ENCODE measurements at places on chromosomes 7 and 10. TPM values are rescaled to one million over a fixed set of nuclear protein-coding genes. Genes with fewer than 3 reads are reported as not detected.
A peak's percentile ranks its signal among the peaks of the same experiment; 100 is the strongest.

ADRB1 gene
- total RNA-seq, result 21.4 TPM

SYNPO2L gene
- total RNA-seq, result 0.21 TPM

GRCh38 chr7:141866974-141867373 is 25.7 kb upstream of the PRSS37 start:
- no peaks in the 10 kb centered on the region for H3K27me3 ChIP-seq
- no peak overlapping the region for H3K4me3 ChIP-seq
- H3K36me3 ChIP-seq, result no peaks in the 10 kb centered on the region
- no peak for DNase-seq
- no peaks in the 10 kb centered on the region for H3K4me1 ChIP-seq

DNA sequence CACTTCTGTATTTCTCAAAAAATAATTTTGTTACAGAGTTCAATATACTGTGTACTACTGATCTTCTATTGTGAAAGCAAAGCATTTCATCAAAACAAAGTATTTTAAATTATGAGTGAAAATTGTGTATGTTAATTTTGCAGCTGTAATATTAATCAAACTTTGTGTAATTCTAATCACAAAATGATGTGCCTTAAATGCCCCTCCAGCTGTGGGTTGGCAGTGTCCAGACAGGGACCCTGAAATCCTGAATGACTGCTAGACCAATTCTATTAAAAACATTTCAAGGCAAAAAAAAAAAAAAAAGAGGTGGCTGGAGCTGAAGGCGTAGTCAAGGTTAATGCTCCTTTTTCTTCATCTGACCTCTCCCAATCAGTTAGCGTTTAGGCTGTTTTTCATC is 36.2 kb downstream of the SCD start:
- peaks cover 7% of the 10 kb centered on the region for H3K27me3 ChIP-seq
- peak; percentile 95 for DNase-seq

GRCh38 chr7:108326938-108327337 is 129.3 kb downstream of the NRCAM start:
- H3K4me1 ChIP-seq, result no peaks in the 10 kb centered on the region
- no peak for DNase-seq
- H3K4me3 ChIP-seq, result no peak overlapping the region
- H3K27me3 ChIP-seq, result no peaks in the 10 kb centered on the region
- H3K36me3 ChIP-seq, result no peaks in the 10 kb centered on the region

DNA sequence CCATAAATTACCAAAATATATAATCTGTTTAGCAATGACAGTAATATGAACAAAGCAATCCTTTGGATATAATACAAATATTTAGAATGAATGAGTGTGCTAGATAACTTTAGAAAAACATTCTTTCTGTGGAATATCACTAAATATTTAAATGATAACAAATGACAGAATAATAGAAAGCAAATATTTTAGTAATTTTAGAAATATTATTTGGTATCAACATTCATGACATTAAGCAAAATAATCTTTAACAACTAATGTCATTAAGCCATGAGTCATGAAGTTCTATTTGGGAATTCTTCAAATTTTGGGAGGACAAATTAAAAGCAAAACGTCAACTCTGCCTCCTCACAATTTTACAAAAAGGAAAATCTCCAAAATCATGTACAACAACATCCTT is 844.8 kb upstream of the LRRN3 start:
- no peak for DNase-seq
- H3K4me3 ChIP-seq, result no peak overlapping the region
- H3K27me3 ChIP-seq, result no peaks in the 10 kb centered on the region
- peaks cover 3% of the 10 kb centered on the region for H3K4me1 ChIP-seq
- H3K27ac ChIP-seq, result no peak overlapping the region

DNA sequence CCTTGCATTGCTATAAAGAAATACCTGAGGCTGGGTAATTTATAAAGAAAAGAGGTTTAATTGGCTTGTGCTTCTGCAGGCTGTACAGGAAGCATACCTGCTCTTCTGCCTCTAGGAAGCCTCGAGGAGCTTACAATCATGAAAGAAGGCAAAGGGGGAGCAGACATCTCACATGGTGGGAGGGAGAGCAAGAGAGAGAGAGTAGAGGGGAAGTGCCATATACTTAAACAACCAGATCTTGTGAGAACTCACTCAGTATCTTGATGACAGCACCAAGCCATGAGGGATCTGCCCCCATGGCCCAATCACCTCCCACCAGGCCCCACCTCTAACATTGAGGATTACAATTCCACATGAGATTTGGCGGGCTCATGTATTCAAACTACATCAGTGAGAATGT is 79.1 kb upstream of the HECW1 start:
- H3K27me3 ChIP-seq, result no peaks in the 10 kb centered on the region
- H3K4me1 ChIP-seq, result no peaks in the 10 kb centered on the region
- no peaks in the 10 kb centered on the region for H3K36me3 ChIP-seq

DNA sequence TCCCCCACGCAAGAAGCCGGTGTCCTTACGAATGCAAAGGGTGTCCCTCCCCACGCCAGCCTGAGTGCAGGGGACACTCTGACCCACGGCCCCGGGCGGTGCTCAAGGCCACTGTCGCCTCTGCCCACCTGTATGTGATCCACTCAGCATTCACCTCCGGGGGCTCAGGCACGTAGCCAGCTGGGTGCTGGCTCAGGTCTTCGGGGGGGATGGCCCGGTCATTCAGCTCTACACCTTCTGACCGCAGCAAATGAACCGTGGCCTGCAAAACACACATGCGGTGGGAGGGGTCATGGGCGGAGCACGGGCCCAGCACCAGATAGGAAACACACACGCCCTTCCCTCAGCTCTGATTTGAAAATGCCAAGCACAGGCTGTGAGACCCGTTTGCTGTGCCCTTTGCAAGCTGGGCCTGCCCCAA is 25.9 kb downstream of the CFAP46 start:
- H3K27me3 ChIP-seq, result no peaks in the 10 kb centered on the region
- no peaks in the 10 kb centered on the region for H3K4me1 ChIP-seq
- H3K36me3 ChIP-seq, result no peaks in the 10 kb centered on the region
- DNase-seq, result no peak

DNA sequence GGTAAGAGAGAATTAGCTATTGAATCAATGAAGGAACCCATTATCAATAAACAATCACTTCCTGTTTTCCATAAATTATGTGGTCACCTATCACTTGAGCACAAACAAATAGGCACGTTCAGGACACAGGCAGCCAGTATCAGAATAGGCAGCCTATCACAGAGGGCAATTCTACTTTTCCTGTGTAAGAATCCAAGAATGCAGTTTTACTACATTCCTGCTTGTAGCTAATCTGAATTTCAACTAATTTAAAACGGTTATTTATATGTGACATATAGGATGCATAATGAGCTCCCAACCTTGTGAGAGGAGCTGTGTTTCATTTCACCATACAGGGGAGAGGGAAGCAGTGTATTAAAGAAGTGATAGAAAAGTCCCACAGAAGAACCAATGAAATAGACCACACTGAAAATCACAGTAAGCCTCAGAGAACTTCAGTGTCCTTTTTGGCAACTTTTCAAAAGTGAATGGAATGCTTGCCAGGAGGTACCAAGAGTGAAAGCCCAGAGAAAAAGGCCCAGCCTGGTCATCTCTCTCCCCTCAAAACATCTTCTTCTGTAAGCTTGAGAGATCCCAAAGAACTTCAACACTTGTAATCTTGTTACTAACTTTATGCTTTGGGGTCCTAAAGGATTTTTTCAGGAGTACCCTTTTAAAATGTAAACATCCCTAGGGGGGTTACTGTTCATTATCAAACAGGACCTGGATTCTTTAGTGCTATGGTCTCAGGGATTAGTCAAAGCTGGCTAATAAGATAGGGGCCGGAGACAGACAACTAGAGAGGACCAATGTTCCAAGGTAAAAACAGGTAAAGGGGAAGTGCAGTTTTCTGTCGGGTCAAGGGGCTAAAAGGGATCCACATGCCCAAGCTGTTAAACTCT is 1.3 kb downstream of the IMMP2L start:
- DNase-seq, result peak; percentile 67
- H3K4me3 ChIP-seq, result peak overlapping the region; percentile 69
- peaks cover 8% of the 10 kb centered on the region for H3K36me3 ChIP-seq
- H3K27ac ChIP-seq, result peak overlapping the region; percentile 89

All from lung (tissue), 17 donors.